ENCODE measurements at places on chromosomes 3 and 15.

DNA sequence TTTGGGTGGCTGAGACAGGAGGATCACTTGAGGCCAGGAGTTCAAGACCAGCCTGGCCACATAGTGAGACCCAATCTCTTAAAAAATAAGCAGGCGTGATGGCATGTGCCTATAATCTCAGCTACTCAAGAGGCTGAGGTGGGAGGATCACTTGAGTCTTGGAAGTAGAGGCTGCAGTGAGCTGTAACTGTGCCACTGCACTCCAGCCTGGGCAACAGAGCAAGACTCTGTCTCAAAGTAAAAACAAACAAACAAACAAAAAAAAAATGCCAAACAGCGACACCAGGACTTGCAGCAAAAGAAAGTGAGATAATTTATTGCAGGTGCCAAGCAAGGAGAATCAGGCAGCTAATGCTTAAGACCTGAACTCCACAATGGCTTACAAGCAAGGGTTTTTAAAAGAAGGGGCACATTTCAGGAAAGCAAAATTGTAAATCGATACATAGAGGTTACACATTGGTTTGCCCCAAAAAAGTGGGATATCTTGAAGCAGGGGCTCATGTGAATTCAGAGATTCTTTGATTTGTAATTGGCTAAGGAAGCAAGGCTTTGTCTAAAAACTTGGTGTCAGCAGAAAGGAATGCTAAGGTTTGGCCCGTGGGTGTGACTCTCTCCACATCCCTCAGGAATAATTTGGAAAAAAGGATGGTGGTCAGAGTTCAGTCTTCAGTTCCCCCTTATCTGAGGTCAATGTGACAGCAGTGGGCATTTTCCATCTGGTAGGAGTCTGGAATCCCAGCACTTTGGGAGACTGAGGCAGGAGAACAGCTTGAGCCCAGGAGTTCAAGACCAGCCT lies 5.2 kb upstream of the MPI start:
- no peak for DNase-seq

DNA sequence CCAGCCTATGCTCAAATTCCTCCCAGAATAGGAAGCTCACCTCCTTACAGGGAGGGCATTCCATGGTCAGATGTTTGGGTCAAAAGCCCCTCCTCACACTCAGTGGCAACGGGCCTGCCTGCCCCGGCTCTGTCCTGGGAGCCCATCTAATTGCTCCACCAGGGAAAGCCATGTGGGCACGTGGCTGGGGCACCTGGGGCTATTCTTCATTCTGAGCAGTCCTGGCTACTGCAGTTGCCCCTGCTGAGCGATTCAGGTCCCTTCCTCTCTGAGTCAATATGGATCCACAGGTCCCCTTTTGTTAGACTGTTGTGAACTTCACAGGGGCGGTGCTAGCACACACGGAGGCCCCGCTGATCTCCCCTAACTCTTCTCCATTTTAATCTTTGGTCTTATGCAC lies 39.4 kb downstream of the TPRA1 start:
- no peak for DNase-seq

GRCh38 chr3:176633511-176633910 lies 563.8 kb downstream of the TBL1XR1 start:
- no peak for DNase-seq

DNA sequence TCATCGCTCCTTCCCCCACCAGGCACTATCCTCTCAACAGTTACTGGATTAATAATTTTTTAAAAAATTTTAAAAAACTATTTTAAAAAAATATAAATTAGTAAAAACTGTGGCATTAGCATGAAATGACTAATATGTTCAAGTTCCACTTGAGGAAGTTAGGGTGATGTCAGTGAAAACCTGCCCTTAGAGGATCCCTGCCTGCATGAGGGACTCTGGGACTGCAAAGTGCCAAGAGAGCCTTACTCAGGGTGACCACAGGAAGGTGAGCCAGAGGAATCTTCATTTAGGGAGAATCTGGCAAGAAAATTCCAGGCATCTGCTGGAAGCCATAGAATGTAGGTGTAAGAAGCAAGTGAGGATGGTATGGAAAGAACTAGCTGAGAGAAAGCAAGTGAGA lies 157.7 kb upstream of the BCL6 start:
- DNase-seq, result no peak

DNA sequence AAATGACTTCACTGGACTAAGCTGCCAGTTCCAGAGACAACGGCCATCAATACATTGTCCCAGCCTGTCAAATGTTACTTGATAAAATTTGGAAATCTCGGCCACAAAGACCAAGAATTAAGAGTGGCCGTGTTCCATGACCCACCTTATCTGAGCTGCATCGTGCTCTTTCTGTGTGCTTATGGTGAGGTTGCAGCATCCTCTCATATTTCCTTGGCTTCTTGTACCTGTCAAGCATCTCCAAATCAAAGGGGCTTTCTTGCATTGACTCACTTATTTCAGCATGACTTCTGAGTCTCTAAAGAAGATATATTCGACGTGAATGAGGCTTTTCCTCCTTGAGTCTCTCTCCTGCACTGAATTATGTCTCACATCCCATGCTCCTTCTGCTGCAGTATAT lies 421.7 kb downstream of the MCTP2 start:
- no peak for DNase-seq

DNA sequence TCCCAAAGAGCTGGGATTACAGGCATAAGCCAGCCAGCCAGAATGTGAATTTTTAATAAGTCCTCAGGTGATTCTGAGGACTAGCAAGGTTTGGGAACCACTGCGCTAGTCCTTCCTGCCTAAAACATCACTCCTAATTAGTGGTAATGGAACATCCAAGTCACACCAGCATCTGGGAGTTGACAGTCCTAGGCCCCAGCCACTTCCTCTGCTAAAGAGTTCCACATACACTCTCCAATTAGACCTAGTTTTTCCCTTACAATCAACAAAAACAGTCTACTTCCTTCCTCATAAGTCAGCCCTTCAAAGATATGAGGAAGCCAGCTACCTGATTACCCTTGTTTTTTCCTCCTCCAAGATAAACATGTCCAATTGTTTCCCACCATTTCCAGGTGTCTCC lies 78.1 kb downstream of the OXNAD1 start:
- no peak for DNase-seq

GRCh38 chr15:92693691-92694331 lies 38.2 kb upstream of the FAM174B start:
- DNase-seq, result no peak

GRCh38 chr15:27592036-27592760 lies 506.9 kb downstream of the OCA2 start:
- no peak for DNase-seq
